ENCODE measurements at places on chromosomes 7 and 10.

DNA sequence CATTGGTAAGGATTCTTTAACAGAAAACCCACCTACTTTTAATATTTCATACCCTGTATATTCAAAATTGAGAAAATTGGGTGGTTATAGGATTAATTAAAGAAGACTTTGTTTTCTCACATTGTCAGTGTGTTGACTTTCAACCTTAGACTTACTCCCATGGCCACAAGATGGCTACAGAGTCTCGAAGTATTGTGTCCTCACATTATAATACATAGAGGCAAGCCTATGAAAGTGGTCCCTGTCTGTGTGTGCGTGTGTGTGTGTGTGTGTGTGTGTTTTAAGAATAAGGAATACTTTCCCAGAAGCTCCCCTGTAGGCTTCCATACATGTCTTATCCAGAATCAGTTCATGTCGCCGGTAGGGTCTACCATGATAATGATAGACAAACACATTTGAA, 180.0 kb downstream of the PHF14 start:
- DNase-seq: no peak

GRCh38 chr7:39577229-39577874, 11.1 kb downstream of the YAE1 start:
- no peak for DNase-seq

- peak; percentile 27 for DNase-seq
These were observed 466.6 kb upstream of the IGFBP3 start for GRCh38 chr7:46387646-46388045.

DNA sequence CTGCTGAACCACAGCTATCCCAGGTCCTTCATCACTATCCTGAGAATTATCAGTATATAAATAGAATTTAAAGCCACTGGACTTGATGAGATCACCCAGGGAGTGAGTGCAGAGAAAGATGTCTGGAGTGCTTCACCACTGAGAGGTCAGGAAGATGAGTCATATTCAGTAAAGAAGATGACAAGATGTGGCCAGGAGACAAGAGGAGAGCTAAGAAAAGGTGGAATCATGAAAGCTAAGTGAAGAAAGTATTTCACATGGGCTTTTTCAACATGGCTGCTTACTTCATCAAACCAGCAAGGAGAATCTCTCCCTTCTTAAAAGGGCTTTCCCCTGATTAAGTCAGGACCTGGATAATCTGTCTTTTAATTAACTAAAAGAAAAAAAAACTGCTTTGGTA, 9.1 kb upstream of the PRKAR2B start:
- peak; percentile 85 for DNase-seq

- DNase-seq: no peak
These were observed 62.0 kb upstream of the IGFBP3 start for GRCh38 chr7:45982907-45983719.

DNA sequence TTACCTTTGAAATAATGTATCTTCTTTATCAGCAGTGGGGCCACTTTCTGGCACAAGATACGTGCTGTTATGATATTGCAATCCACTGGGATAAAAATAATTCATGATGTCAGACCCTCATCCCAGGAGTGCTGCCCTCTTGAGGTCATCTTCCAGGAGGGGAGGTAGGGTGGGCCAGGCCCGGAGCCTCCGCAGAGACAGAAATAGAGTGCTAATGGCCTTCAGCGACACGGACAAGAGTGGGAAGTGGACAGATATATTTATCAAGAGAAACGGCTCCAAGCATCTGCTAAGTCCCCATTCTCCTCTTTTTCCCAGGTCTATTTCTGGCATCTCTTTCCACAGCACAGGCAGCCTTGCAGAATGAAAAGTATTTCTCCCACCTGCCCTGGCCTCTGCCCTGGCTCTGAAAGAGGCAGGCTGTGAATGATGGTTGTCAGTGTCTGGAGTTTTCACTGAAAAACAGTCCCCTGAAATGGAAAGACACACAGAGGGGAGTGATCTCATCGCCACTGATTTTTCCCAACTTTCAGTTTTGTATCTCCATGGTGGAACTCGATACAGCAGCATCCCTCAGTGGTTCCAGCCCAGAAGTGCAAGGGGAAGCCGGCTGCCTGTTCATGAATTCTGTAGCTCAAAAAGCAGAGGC, 251.7 kb upstream of the MYO3A start:
- DNase-seq: peak; percentile 41

GRCh38 chr10:70541736-70542564, 60.6 kb downstream of the PRF1 start:
- no peak for DNase-seq

- DNase-seq: no peak
These were observed 119.2 kb downstream of the TMEM178B start for GRCh38 chr7:141193066-141193465.

DNA sequence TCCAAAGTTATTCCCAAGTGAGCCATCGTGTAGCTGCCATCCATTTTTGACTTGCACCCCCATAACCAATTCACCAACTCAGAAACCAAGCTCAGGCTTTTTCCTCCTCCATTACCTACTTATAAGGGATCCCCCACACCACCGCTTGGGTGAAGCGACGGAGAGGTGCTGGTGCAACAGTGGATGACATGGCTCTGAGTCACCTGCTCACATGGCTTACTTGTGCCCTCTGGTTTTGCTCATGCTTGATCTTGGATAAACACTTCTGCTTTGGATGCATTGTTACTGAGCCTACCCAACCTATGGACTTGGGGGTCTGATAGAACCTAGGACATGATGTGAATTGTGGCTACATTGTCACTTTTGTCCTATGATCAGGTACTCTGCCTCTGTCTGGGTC, 12.0 kb upstream of the AKR1B1 start:
- peak; percentile 58 for DNase-seq

- no peak for DNase-seq
These were observed 33.2 kb upstream of the TMEM140 start for GRCh38 chr7:135114622-135115021.

DNA sequence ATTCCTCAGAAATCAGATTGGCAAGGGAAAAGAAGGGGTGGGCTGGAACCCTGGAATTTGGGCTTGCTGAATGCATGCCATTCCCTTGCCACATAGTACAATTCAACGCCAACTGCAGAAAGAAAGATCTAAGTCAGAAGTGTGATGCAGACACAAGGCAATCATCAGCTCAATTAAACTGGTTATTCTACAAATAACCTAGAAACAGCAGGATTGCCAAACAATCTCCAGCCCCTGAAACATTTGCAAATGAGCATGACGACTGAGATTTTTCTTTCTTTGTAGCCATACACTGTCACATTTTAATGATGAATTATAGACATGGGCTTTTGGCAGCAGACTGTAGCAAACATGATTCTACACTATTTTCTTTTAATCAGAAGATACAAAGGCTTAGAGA, 16.5 kb upstream of the CREB5 start:
- no peak for DNase-seq

DNA sequence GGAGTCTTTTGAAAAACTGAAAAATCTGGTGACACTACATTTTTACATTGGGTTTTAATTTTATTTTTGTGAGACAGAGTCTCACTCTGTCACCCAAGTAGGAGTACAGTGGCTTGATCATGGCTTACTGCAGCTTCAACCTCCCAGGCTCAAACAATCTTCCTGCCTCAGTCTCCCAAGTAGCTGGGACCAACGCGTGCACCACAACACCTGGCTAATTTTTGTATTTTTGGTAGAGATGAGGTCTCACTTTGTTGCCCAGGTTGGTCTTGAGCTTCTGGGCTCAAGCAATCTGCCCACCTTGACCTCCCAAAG, 11.5 kb downstream of the MPLKIP start:
- DNase-seq: no peak

- DNase-seq: no peak
These were observed 19.6 kb upstream of the GPNMB start for GRCh38 chr7:23226844-23227450.

DNA sequence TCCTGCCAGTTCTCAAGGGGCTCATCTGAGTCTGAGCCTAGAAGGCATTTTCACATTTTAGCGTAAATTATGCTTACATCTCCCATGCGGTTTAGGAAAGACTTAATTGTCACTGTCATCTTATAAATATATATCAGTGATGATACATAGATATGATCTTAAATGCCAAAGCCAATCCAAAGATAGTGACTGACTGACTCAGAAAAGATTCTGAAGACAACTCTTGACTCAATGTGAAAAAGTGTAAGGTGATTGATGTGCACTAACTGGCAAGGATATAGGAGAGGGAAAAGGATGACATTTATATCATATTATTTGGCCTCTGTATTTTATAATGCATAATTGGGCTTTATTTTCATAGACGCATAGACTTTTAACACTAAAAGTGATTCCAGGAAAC, 84.9 kb upstream of the LRRN3 start:
- no peak for DNase-seq

DNA sequence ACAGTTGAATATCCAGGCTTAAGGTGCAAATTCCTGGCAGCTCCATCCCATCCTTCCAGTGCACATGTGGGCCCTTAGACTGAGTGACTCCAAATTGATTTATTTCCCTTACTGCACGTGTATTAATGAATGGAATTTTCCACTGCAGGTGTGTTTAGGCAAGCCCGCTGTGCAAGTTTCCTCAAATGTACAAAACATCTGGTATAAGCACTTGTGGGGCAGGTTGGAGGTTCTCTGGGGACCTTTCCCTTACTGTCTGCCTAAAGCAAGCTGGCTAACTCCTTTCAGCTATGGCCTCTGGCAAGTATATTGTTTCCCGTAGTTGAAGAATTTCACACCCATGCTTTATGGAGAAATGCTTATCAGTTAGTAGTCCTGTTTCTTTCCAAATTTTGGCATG, 25.3 kb upstream of the GIMAP6 start:
- DNase-seq: no peak

- DNase-seq: no peak
These were observed 882.6 kb downstream of the GRM8 start for GRCh38 chr7:126370038-126370668.

DNA sequence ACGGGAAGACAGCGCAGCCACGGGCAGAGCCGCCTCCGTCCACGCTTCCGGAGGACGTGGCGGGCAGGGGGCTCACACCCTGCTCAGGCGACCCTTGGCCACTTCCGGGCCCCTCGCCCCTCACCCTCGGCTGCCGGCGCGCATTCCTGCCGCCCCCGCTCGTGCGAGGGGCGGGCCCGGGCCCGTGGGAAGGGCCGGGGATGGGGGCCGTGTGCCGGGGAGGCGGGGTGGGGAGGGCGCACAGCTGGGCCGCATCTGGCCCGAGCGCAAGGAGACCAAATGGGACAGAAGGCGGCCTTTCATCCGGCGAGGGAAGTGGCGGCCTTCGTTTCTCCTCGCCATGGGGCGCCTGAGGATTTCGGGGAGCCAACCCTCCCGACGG, 846 bp upstream of the LFNG start:
- no peak for DNase-seq

- peak; percentile 56 for DNase-seq
These were observed 127.4 kb downstream of the ELAPOR2 start for GRCh38 chr7:86932038-86932512.
